ENCODE measurements at places on chromosomes 13 and 19. TPM values are rescaled to one million over a fixed set of nuclear protein-coding genes. Genes with fewer than 3 reads are reported as not detected.

- peak; percentile 63 for DNase-seq
Observed at GRCh38 chr13:112350300-112350699, 25.9 kb upstream of the SPACA7 start.

Gene FLT3LG
- 12.1 TPM for total RNA-seq

DNA sequence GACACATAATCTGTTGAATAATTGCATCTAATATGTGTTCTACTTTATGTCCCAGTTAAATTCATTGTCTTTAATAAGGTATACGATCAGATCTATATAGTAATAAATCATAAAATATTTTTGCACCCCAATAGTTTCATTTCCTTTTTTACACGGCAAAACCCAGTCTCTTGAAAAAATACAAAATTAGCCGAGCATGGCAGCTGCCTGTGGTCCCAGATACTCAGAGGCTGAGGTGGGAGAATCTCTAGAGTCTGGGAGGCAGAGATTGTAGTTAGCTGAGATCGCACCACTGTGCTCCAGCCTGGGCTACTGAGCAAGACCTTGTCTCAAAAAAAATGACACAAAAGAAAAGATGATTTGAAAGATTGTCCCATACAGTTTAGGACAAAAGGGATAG, 52.3 kb upstream of the PARP4 start:
- DNase-seq: no peak

- no peak for DNase-seq
Observed at GRCh38 chr13:39955560-39955959, 300.1 kb downstream of the COG6 start.

Gene CD79A
- total RNA-seq: 1.4 TPM

DNA sequence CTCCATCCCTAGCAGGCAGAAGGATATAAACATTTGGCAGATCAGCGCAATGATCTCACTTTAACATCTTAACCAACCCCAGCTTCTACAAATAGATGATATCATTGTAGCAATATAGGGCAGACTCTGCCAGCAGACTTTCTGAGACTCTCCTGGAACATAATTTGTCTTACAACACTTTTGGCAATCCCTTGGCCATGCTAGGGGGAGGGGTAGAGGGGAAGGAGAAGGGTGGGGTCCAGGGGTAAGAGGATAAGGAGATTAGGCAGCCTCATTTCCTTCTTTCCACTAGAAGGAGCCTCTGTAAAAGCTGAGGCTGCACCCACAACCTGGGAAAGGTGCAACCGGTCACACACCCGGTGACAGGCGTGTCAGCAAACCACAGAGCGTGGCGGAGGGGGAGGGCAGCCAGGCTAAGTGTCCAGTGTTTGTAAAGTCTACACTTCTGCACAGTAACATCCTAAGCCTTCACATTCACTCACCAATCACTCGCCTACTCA, 8.7 kb upstream of the UBAC2 start:
- DNase-seq: no peak

- DNase-seq: no peak
Observed at GRCh38 chr19:31152906-31153305, 196.3 kb downstream of the TSHZ3 start.

- peak; percentile 79 for DNase-seq
Observed at GRCh38 chr19:45878043-45878794, 7.7 kb downstream of the IRF2BP1 start.

Gene LAIR1
- 87.8 TPM for total RNA-seq

Gene PET100
- total RNA-seq: 93.2 TPM

DNA sequence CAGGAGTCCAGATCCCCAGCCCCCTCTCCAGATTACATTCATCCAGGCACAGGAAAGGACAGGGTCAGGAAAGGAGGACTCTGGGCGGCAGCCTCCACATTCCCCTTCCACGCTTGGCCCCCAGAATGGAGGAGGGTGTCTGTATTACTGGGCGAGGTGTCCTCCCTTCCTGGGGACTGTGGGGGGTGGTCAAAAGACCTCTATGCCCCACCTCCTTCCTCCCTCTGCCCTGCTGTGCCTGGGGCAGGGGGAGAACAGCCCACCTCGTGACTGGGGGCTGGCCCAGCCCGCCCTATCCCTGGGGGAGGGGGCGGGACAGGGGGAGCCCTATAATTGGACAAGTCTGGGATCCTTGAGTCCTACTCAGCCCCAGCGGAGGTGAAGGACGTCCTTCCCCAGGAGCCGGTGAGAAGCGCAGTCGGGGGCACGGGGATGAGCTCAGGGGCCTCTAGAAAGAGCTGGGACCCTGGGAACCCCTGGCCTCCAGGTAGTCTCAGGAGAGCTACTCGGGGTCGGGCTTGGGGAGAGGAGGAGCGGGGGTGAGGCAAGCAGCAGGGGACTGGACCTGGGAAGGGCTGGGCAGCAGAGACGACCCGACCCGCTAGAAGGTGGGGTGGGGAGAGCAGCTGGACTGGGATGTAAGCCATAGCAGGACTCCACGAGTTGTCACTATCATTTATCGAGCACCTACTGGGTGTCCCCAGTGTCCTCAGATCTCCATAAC, at the start of gene APOE:
Gene APOE (plus strand): TSS at position 360 of the 724 bp plus-strand sequence. CDS start 829 bp downstream, outside the sequence.
- no peak for DNase-seq

DNA sequence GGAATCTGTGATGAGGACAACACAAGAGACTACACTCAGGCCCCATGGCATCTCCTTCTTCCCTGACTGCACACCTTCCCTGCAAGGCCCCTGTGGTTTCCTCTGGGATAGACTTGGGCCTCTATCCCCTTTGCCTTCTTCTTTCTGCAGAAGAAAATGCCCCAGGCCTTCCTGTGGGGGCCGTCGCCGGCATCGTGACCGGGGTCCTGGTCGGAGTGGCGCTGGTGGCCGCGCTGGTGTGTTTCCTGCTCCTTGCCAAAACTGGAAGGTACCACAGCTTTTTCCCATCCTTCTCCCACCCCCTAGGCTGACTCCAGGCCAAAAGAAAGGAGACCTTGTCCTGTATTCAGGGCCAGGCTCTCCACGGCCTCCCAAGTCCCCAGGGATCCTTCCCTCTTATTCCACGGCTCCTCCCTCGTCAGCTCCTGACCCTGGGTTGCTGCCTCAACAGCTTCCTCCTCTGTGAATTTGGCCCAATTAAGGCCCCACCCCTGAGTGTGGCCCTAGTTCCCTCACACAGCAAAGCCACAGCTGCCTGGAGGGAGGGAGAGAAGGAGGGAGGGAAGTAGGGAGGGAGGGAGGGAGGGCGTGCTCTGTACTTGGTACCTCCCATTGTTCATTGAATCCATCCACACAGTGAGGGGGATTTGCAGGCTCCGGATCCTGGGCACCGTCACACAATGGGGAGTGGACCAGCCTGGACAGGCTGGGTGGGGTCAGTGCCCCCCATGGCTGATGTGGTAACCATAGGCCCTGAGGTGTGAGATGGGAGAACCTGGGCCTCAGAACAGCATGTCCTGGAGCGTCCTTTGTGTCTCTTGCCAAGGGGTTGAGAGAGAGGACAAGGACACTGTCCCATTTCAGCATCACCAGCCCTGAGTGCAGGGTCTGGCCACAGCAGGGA, 12.5 kb downstream of the CEACAM3 start:
- DNase-seq: peak; percentile 65

Gene FBXW9
- 4.3 TPM for total RNA-seq

DNA sequence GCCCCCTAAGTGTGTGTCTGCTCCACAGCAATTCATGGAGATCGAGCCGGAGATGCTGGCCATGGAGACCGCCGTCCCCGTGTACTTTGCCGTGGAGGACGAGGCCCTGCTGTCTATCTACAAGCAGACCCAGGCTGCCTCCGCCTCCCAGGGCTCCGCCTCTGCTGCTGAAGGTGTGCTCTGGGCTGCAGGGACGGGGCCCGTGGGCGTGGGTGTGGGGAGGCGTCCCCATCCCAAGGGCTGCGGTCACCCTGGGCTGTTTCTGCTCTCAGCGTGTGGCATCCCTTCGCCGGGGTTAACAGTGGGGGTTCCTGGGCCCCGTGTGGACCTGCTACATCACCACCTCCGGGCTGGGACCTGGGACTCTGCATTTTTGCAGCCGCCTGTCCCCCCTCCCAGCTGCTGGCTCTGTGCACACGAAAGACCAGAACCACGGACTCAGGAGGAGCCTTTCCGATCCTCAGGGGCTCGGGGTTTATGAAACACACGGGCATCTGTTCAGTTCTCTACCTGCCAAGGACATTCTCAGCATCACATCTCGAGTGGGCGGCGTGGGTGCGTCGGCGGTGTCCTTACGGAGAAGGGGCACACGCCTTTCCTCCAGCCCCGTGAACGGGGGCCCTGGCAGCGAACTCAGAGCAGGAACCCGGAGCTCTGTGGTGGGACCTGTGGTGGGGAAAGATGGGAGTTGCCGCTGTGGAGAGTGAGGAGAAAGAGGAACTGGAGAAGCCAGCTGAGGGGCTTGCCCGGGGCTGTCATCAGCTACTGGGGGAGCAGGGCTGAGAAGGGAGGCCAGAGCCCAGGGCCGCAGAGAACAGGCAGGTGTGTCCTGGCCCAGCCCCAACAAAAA, 7.8 kb downstream of the NCLN start:
- no peak for DNase-seq

- no peak for DNase-seq
Observed at GRCh38 chr19:6733338-6734095, 3.9 kb downstream of the GPR108 start.

Gene DCT
- total RNA-seq: not detected

GRCh38 chr19:33624586-33624985, 2.8 kb downstream of the CHST8 start:
- DNase-seq: no peak

DNA sequence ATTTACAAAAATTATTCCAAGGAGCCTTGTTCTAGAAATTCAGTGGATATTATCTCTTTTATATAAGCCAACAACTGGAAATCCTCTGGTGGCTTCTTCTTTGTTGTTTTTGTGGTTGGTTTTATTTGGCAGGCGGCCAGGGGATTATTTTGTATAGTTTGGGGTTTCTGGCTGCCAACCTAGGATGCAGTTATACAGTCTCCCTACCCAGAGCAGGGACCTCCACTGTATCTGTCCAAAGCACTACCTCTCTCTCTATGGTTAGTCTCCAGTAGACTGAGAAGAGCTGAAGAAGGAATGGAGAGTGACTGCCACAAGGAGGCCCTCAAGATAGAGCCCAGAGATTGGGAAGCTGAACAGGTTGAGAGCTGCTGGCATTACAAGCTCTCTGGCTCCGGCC, 80.2 kb downstream of the ZAR1L start:
- no peak for DNase-seq

DNA sequence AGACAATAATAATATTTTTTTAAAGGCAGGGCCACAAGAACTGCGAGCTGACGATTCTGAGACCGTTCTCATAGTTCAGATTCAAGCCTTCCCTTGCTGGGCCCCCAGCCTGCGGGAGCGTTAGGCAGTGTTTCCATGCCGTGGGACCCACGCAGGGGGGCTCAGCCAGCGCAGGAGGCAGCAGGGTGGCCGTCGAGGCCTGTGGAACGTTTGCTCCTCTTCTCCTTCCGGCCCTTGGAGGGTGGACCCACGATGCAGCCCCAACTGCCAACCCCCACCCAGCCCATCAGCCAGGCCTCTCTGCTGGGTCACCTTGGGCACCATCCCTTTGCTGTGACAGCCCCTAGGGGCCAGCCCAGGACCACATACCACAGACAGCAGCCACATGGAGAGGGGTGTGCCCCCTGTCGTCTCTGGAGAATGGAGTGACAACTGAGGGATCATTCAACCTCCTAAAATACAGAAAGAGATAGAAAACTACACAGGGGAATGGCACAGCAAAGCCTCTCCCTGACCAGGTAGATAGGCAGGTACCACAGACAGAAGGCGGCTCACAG, 46.8 kb downstream of the PDCD5 start:
- DNase-seq: no peak

- no peak for DNase-seq
Observed at GRCh38 chr19:11061952-11062351, 27.3 kb upstream of the LDLR start.

Gene ZNF223
- total RNA-seq: 5.8 TPM

DNA sequence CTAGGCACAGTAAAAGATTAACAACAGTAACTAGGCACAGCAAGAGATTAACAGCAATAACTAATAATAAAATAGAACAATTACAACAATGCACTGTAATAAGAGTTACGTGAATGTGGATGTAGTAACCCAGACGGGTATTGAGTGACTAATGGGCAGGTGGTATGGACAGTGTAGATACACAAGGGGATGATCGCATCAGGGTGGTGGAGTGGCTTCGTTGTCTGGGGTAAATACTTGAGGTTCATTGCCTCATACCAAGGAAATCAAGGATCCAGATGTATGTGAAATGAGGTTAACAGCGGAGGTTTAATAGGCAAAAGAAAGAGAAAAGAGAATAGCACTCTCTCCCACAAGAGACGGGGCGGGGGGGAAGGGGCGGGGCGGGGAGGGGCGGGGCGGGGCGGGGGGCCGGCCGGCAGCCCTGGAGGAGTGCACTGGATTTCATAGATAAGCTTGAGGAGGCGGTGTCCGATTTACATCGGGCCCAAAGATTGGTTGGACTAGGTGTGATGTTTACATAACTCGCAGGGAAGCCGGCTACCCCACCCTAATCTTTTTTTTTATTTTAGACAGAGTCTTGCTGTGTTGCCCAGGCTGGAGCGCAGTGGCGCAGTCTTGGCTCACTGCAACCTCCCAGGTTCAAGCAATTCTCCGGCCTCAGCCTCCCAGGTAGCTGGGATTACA, 106.3 kb downstream of the KCTD15 start:
- DNase-seq: no peak

Gene EDDM13
- total RNA-seq: 1.1 TPM

GRCh38 chr13:101394605-101395004, 21.7 kb downstream of the NALCN start:
- DNase-seq: no peak

Gene SYCN
- total RNA-seq: not detected

Gene CNN1
- total RNA-seq: 27.3 TPM

DNA sequence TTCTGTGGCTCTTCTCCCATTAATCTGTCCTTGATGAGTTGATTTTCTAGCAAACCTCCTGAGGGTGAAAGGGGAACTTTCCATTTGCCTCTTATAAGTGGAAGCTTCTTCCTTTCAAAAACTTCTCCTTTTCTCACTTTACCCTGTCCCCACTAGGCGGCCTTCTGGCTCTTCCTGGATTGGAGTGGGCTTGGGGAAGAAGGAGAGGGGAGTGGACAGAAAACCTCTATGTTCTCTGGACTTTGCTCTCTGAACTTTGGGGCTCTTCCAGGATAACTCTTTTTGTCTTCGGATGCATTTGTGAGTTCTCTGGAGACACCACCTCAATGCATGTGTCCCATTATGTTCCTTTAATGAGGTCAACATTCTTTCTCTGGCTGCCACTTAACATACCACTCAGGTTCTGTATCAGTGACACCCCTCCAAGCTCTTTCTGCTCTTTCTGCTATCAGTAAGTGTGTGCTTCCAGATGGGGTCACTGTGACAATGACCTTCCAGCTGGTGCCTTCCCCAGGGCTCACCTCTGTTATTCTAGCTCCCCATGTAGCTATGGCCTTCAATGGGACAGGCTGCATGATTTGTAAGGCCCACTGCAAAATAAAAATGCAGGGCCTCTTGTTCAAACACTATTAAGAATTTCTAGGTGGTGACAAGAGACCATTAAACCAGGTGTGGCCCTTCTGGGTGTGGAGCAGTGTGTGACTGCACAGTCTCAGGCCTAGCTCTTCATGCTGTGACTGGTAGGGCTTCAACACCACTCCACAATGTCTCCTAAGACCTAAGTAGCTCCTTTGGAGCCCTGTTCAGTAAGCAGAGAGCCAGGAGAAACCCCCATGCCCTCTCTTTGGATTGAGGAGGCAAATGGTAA, 389.2 kb downstream of the EFNB2 start:
- DNase-seq: no peak

All from upper lobe of right lung (tissue), 1 donor.